Hypothalamus (tissue), 51 donors: ENCODE measurements at places on chromosomes 2 and 18.

DNA sequence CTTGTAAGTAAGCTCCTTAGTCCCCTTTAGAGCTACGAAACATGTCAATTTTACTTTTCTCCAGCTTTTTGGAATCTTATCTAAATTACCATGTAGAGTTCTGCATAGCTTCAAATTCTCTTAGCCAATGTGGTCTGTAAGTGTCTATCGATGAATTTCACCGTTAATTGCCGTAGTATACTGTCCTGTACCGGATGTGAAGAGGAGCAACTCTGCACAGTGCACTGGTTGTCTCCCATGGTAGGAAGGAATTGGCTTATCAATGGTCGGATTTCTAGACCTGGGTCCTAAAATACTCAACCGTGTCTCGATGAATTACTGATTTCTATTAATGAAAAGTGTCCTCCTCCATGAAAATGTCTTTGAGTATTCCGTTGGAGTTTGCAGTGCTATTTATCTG lies 1.9 kb downstream of the NOP58 start:
- DNase-seq: no peak

- no peak for DNase-seq
Observed at GRCh38 chr2:223995569-223995968, 38.3 kb downstream of the MRPL44 start.

DNA sequence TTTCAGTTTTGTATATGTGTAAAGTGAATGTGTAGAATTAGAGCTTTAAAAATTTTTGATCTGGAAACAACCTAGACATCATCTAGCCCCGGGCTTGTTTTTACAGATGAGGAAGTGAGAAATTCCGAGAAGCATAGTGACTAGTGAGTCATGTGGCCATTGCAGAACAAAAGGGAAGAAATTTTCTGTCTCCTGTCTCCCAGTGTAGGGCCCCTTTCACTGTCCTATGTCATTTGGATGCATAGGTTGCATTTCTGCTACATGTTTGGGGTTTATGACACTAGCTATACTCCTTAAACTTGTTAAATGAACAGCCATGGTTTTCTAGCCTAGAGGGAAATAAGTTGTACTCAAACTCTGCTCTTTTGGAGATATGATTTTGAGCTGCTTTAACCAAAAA lies 84.6 kb downstream of the PLCL1 start:
- no peak for DNase-seq

DNA sequence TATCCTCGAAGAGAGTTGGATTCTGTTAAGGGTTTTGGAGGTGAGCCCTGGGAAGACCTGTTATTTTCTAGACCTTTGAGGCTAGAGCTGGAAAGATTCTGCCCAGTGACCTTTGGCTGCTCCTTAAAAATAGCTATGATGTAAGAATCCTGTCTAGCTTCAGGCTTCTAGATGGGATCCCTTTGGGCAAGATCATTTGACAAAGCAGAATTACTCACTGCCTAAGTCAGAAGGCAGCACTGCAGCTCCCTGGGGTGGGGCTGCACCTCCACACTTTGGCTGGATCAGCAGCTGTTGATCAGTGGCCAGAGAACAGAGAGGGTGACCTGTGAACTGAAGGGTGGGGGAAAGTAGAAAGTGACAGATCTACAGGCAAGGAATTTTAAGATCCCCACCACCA lies 103.8 kb downstream of the ASAP2 start:
- no peak for DNase-seq

DNA sequence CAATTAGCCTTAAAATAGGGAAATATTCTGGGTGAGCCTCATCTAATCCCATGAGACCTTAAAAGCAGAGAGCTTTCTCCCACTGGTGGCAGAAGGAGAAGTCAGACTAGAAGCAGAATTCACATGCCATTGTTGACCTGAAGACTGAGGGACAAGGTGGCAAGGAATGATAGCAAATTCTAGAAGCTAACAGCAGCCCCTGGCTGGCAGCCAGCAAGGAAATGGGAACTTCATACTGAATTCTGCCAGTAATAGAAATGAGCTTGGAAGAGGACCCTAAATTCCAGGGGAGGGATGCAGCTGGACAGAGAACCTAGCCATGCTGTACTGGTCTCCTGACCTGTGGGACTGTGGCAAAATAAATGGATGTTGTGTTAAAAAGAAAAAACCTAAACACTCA lies 19.5 kb downstream of the B3GNT7 start:
- DNase-seq: no peak

- no peak for DNase-seq
Observed at GRCh38 chr2:112048887-112049286, 6.2 kb upstream of the TMEM87B start.

DNA sequence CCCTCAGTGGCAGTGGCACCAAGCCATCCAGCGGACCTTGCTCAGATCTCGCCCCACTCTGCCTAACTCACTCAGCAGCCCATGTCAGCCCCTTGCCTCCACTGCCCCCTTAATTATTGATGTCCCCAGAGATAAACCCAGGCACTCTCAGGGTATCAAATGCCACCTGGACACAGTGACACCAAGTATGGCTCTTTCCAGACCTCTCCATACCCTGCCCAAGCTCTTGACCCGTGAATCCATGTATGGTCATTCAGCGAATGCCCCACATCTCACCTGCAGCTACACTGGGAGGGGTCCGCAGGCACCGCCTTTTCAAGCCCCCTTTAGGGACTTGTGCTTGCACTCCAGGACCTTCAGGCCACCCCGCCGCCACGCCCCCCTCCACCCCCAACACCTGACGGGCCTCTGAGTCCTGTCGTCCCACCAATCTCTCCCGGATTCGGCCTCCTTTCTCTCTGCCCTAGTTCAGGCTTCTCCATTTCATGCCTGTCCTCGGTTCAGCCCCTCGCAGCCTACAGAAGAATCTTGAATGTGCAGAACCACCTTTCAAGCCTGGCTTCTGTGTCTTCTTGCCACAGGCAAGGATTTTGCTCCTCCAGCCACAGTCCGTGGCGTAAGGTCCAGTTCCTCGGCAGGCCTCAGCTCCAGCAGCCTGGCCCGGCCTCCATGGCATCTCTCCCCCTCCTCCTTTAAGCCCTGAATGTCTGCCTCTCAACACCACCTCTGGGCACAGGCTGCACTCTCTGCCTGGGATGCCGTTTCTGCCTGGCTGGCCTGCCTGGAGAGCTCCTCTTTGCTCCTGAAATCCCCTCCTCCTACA lies 54.1 kb upstream of the ODC1 start:
- DNase-seq: no peak

GRCh38 chr2:216029416-216030129 lies 16.2 kb upstream of the MREG start:
- no peak for DNase-seq

- DNase-seq: no peak
Observed at GRCh38 chr18:79707671-79708070, 28.1 kb downstream of the CTDP1 start.

DNA sequence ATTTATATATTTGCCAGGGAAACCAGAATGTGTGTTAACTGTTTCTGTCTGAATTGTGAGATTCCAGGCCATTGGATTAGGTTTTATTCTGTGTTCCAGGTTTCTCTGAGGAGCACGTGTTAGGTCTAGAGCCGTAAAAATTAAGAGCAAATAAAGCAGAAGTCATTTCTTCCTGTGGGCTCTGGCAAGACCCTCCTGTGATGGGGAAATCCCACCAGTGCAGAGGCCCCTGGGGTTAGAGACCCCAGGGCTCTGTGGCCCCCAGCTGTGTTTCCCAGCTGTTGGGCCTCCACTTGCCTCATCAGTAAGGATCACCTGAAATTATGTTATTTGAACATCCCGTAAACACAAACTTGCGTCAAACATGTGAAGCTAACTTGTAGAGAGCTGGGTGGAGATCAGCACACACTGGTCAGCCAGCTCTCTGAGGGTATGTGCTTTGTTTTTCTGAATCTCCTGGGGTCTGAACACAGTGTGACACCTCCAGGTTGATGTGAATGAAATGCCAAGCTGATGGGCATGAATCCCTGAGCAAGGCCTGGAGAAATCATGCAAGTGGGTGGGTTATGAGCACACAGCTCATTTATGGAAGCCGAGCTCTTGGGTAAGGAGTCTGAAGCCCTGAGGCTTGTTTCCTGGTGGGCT lies 50.3 kb downstream of the HK2 start:
- no peak for DNase-seq

DNA sequence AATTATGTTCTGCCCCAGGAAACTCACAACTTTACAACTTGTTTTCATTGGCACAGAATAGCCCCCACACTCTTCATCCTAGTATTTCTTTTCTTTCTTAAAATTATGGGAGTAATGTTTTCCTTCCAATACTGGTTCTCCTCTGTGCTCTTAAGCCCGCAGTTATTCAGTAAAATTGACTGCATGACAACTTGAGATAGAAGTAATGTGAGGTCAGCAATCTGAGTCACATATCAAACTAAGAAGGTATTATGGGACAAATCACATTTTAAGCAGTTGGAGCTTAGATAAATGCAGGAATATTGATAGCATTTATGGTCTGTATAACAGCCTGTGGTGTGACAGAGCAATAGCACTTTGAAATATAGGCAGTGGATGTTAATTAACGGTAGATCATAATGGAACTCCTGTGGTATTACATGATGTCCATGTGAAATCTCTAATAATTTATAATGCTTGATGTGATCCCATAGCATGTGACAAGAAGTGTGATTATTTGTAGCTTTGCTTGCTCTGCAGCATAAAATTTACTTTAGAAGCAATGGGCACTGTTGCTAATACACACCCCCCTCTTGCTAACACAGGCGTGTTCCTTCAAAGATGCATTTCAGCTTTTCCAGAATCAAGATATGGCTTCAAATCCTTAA lies 351.4 kb upstream of the CDH20 start:
- no peak for DNase-seq

DNA sequence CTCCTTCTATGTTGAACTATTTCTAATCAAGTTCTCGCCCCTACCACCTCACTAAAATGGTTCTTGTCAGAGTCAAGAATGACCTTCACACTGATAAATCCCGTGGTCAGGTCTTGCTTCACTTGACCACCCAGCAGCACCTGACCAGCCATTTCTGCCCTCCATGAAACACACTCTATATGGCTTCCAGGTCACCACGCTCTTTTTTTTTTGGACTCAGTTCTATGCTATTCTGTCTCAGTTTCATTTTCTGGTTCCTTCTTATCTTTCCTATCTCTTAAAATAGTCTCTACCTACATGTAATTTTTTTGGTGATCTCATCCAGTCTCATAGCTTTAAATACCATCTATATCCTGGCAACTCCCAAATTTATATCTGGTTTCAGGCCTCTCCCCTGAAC lies 11.4 kb downstream of the EIF2AK3 start:
- no peak for DNase-seq

DNA sequence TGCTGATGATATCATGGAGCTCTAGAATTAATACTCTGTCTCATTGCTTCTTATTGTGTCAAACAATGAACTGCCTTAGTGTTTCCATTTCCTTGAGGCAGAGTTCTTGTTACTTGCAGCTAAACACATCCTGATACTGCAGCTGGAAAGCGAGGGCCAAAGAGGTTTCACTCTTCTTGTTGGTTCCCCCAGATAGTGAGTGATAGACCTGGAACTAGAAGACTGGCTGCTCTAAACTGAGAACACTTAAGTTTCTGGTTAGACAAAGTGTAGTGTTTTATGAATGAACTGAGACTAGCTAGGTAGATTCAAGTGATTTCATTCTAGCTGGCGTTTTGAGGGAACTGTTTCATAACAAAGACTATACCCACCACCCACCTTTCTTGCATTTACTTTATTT lies 321.7 kb downstream of the TXNL1 start:
- no peak for DNase-seq

DNA sequence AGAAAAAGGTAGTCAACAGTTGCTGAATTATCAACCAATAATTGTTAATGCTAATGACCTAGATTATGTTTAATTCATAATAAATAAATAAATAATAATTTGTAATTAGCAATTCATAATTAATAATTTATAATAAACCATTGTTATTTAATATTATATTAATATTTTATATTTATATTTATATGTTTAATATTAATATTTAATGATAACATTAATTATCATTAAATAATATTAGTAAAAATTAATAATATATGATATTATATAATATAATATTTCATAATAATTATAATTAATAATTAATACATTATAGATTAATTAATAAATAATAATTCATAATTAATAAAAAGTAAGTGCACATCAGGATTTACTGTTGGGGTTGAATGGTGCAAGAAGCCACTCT lies 389.4 kb upstream of the RGPD4 start:
- DNase-seq: no peak

DNA sequence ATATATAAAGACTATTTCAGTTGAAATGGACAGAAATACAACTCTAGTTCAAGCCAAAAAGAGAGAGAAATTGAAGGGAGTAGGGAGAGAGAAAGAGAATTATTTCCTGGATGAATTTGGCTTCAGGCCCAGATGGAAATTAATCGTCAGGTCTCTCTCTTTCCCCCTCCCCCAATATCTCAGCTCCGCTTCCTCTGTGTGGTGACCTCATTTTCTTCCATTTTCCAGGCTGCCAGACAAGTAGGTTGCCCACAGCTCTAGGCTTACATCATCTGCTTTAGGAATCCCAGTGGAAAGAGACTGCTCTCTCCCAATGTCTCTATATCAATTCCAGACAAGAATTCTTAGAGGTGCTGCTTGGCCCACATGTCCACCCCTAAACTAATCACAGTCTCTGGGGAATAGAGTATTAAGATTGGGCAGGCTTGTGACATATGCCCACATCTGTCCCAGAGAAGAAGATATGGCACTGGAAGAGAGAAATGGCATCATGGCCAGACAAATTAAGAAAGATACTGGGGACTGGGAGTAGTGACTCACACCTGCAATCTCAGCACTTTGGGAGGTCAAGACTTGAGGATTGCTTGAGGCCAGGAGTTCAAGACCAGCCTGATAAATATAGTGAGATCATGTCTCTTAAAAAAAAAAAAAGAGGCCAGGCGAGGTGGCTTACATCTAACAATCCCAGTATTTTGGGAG lies 37.2 kb upstream of the CFAP36 start:
- no peak for DNase-seq

GRCh38 chr2:98507891-98508708 lies 63.4 kb downstream of the INPP4A start:
- no peak for DNase-seq

- no peak for DNase-seq
Observed at GRCh38 chr18:75456199-75456631, 28.7 kb upstream of the SMIM21 start.

DNA sequence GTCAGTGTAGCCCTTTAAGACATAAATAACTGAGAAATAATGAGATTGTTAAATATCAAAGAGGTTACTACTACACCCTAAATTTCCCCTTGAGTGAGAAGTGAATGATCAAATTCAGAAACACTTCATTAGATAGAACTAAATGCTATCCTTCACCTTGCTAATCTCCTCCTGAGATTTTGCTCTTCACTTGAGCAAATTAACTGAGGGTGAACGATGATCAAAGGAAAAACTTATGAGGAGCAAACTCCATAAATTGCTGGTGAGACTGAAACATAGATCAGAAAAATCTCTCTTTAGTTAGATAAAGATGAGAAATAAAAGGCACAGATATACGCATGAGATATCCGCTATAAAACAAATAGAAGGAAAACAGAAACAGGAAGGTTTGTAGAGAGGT lies 63.1 kb upstream of the TANC1 start:
- no peak for DNase-seq

DNA sequence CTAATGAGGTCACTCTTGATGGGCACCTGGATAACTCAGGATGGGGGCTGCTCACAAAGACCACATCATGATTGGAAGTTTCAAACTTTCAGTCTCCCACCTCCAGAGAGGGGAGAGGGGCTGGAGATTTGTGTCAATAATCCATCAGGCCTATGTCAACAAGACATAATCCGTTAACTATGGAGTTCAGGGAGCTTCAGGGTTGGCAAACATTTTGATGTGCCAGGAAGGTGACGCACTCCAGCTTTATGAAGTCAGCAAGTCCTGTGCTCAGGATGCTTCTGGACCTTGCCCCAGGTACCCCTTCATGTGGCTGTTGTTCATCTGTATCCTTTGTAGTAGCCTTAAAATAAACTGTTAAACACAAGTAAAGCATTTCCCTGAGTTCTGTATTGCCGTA lies 19.0 kb downstream of the SKA1 start:
- no peak for DNase-seq

- DNase-seq: no peak
Observed at GRCh38 chr2:40734797-40735196, 282.9 kb upstream of the SLC8A1 start.
